Activated CD4-positive, alpha-beta memory T cell treated with anti-CD3 and anti-CD28 coated beads for 36 hours (primary cell): ENCODE measurements at places on chromosomes 6 and 20. TPM values are rescaled to one million over a fixed set of nuclear protein-coding genes. Genes with fewer than 3 reads are reported as not detected.

Gene POM121L2
- not detected for total RNA-seq

GRCh38 chr20:45487231-45487635 lies 17.7 kb downstream of the WFDC2 start:
- DNase-seq = no peak

- no peak for DNase-seq
These were observed 135.9 kb downstream of the TMEM242 start for GRCh38 chr6:157187182-157188083.

GRCh38 chr6:39558591-39559190 lies 166.5 kb downstream of the KIF6 start:
- DNase-seq = no peak

DNA sequence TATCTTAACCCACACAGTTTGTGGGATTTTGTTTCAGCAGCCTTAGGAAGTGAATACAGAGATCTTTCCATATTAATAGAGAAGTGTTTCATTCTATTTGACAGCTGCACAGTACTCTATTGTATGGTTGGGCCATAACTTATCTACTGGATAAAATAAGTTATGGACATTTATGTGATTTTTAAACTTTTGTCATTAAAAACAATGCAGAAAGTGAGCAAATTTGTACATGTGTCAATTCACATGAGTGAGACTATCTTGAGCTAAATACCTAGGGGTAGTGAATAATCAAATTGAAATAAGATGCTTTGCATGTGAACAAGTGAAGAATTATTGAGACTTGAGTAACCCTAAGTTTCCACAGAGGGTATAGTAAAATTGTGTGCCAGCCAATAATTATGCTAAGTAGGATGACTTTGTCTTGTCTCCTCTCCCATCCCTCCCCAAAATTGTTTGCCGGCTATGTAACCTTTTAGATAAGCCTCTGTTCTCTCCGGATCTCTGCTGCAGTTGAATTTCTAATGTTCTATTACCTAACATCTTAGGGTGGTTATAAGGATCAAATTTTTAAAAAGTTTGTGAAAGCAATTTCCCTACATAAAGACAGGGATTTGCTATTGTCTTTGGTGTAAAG lies 33.3 kb upstream of the TPBG start:
- no peak for DNase-seq

DNA sequence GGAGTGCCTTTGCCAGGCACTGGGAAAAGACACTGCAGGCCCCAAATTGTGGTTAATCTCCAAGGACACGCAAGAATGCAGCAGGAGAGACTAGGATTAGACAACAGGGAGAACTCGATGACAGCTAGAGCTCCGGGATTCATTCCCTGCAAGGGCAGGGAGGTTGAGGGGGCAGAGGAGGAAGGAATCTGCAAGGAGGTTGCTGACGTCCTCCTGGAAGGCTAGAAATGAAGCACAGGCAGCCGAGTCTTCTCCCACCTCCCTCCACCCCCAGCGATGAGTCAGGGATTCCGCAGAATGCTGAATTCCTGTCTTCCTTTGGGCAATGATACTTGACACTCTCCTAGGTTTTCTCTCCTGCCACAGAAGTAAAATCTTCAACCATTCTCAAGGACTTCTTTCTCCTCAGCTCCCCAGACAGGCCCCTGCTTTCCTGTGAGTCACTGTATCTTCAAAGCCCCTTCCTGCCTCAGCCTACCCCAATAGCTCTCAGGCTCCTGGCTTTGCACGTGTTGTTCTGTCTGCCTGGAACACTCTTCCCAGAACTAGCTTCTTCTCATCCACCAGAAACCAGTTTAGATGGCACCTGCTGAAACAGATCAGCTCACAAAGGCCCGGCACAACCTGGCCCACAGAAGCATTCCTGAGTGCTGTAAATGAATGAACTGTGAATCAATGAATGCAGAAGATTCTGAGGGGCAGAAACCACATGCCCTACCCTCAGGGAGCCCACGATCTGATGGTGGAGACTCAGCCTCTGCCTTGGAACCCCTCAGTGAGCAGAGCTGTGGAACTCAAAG lies 85.6 kb downstream of the MRPL14 start:
- DNase-seq = no peak

Gene ELOVL4
- total RNA-seq = 1.6 TPM

DNA sequence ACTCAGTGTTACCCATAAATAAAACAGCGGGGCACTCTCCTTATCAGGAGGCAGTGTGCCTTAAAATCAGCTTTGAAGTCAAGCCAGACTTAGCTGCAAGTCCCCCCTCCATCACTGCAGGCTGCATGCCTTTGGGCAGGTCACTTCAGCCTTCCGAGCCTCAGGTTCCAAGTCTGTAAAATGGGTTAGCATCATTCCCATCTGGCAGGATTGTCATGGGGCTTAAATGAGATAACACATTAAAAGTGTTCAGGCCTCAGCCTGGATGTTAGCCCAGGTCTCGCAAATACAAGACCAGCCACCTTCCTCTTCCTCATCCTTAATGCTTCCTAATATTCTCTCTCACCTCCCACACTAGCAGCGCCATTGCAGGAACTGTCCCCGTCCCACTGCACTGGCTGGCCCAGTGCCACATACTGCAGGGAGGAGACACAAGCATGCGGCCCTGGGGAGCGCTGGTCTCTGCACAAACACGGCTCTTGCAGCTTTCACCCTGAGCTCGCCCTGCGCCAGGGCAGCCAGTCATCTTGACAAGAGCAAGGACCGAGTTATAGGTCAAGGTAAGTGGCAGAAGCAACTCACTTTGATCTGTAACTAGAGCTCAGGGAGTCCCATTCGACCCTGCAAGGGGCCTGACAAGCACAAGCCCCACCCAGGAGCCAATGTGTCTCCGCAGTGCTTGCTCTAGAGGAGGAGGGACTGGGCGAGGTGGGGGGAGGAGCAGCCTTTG lies 564.6 kb upstream of the AGPAT4 start:
- no peak for DNase-seq

DNA sequence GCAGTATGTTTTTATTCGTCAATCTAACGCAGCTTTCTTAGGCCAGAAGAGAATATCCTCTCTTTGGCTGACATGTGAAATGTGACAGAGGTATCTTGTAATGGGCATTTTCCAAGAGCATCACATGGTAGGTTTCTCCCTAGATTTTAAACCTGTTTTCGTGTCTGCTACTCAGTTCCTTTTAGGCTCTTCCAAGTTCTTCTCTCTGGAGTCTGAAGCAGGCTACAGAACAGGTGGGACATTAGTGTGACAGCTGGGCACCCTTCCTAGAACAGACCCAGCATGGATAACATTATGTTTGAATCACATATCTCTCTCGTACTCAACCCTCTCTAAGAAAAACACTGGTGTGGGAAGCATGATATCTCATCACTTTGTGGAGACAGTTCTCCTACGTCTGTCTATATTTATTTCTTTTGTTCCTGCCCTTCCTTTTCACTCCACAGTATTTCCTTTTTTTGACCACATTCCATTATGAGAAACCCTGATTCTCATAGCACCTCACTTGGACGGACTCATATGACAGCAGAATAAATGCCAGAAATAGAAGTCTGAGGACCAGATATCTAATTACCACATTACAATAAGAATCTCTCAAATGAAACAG lies 263.4 kb downstream of the NKAIN2 start:
- DNase-seq = no peak

DNA sequence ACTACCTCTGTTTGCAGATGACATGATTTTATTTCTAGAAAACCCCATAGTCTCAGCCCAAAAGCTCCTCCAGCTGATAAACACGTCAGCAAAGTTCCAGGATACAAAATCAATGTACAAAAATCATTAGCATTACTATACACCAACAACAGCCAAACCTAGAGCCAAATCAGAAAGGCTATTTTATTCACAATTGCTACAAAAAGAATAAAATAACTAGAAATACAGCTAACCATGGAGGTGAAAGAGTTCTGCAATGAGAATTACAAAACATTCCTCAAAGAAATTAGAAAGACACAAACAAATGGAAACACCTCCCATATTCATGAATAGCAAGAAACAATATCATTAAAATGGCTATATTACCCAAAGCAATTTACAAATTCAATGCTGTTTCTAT lies 65.6 kb upstream of the HTR1E start:
- DNase-seq = no peak

Gene BLTP3A
- 14.1 TPM for total RNA-seq

Gene ANKRD66
- total RNA-seq = not detected

DNA sequence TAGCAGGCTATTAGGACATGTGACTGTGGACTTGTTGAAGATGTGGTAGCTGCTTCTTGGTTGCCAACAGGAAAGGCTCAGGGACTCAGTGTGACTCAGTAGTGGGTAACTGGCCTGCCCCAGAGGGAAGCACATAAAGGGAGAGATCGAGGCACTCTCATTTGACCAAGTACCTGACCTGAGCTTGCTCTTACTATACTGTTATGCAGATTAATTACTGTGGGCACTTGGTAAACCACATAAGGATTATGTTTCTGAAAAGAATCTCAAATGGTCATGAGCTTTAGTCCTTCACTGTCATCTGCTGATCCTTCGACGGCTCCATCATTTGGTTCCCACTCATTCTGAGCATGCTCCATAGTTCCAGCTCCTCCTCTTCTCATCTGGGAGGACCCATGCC lies 48.2 kb upstream of the RPL7L1 start:
- DNase-seq = no peak

DNA sequence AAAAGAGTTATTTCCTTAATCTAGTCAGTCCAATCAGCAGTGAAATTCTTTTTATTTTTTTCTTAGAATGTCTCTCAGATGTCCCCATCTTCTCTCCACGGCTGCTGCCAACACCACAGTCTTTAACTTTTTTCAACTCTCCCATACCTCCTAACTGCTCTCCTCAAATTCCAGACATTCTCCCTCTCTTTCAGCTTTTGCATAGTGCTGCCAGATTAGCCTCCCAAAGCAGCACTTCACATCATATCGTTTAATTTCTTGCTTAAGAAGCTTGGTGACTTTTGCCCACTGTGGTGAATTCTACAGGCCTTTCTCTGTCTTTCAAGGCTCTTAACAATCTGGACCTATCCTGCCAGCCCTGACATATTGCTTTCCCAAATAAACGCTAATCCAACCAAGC lies 233.4 kb downstream of the UST start:
- DNase-seq = no peak

Gene KHDC3L
- not detected for total RNA-seq

- DNase-seq = no peak
These were observed 186.7 kb upstream of the CST7 start for GRCh38 chr20:24762371-24762770.

GRCh38 chr6:113451049-113451448 lies 406.1 kb upstream of the MARCKS start:
- DNase-seq = no peak

DNA sequence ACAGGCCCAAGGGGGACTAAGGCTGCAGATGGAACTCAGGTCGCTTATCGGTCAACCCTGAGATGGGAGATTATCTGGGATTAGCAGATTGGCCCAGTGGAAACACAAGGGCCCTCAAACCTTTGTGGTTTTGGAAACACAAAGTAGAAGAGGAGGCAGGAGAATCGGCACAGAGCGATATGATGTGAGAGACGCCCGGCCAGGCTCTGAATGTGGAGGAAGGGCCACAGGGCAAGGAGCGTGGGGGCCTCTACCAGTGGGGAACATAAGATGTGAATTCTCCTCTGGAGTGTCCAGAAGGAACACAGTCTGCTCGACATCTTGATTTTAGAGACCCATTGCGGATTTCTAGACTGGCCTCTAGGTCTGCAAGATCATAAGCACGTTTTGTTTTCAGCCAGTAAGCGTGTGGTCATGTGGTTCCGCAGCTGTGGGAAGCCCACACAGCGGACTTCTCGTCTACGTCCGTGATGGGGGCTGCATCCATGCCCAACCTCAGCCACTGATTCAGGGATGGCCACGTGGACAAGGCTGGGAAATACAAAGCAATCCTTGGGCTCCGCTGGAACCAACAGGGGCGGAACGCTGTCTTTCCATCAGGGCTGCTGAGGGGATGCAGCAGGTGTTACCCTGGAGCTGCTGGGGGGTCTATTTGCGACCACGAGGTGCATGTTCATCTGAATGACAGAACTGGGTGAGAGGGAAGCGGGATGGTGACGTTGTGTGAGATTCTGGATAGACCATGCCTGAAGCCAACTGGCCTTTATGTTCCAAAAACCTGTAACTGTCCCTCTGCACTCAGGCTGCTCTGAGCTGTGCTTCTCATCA lies 127.6 kb upstream of the PMEPA1 start:
- DNase-seq = no peak

Gene SSTR4
- total RNA-seq = not detected

Gene SYCP2L
- not detected for total RNA-seq

GRCh38 chr6:55014321-55015088 lies 159.8 kb upstream of the HCRTR2 start:
- no peak for DNase-seq

DNA sequence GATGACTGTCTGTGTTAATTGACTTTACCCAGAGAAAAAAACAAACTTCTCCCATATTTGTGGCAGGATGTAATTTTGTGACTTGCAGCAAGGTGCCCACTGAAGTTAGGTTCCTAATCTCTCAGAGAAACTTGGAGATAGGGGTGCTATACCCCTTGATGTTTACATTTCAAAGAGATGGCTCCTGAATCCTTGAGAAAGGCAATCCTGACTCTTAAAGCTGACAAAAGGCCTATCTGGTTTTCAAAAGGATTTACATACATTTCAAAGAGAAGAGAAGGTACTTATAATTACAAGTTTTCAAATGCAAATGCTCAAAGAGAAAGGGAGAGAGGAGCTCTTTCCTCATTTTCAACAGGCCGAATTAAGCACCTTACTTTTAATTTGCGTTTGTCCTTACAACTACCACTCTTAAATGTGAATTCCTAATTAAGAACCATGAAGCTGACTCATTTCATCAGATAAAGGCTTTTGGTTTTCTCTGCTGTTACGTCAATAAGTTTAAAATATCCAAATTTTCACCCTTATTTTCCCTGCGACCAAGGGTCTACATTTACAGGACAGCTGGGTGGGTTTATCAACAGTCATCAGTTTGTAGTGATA lies 711.8 kb upstream of the MAP3K7 start:
- no peak for DNase-seq

GRCh38 chr6:99151634-99152346 lies 197.7 kb downstream of the FAXC start:
- peak; percentile 61 for DNase-seq

Gene LCA5
- total RNA-seq = 0.21 TPM

DNA sequence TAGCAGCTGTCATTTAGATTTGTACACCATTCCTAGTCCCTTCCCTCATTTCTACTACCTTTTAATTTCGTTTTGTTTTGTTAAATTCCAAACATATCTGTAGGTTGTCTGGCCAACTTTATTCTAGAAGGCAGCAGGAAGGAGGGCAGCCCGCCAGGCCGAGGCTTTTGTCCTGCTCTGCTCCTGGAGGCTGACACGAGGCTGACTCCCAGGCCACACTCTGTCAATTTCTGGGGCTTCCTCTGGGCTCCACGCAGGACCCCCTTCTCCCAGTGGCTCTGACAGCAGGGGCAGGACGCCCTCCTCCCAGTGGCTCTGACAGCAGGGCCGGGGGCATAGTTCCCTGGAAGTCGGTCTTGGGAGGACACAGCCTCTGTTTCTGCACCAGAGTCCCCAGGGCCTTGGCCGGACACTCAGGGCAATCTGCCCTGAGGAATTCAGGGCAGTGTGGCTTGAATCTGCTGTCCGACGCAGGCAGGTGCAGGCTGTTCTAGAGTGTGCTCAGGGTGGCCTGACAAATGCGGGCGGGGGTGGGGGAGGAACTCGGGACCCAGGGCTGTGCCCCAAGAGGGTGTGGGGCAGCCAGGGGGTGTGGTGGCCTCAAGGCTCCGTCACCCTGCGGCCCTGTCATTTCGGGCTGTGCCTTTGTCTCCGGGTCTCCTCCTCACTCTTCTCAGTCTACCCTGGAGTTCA lies 11.8 kb downstream of the SMOC2 start:
- DNase-seq = no peak
